ENCODE measurements at places on chromosomes 3 and 15.

DNA sequence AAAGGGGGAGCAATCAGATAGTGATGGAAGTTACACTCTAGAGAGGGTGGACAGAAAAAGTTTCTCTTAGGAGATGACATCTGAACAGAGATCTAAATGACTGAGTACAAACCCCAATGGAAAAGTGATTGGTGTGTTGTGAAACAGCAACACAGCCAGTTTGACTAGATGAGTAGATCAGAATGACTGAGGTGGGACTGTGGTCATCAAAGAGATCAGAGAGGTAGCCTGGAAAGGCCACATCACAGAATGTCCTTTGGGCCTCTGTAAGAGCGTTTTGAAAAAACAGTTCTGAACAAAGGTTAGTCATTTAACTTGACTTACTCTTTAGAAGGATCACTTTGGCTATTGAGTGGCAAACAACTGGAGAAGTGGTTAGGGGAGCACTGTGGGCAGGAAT is 10.6 kb downstream of the LRRC58 start:
- no peak for ATAC-seq

DNA sequence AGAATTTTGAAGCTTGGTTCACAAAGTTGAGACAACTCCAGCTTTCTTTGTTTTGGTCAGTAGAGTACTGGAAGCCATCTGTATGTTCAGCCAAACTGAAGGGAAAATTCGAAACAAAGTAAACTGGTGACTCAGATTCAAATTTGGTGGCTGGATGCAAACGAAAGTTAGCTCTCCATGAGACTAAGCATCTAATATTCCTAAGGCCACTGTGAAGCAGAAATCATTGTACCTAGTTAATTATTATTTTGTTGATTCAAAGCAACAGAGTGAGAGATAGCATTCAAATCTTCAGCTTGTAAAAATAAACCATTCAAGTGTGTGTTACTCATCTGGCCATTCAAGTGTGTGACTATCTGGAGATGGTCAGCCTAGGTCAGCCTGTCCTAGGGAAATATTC is 42.1 kb downstream of the NR2F2 start:
- ATAC-seq = no peak

GRCh38 chr3:19885468-19885867 is 48.5 kb downstream of the EFHB start:
- no peak for ATAC-seq

- ATAC-seq = no peak
These were observed 60.9 kb downstream of the ASB7 start for GRCh38 chr15:100663086-100663914.
